ENCODE measurements at places on chromosomes 7 and 10.

- DNase-seq = no peak
These were observed 126.5 kb upstream of the VKORC1L1 start for GRCh38 chr7:65746398-65746669.

DNA sequence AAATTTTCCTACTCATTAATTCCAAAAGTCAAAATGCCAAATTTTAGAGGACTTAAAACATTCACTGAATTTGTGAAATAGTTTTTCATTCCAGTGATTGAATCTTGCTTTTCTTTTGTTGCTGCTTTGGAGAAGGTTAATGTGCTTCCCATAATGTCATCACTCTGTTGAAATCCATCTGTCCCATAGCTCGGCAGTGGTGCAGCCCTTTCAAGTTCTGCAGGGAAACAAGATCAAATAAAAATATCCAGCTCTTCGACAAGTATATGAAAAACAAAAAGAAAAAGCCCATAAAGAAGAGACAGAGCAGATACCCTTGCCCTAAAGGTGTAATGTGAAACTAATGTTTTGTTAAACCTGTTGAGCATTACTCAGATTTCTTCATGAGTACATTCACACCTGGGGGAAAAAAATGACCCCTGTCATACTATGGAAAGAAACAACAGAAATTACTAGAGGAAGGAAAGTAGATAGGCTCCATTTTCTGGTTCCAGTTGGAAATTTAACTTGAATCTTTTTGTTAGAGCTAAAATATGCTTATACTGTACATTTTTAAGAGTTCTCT lies 35.1 kb downstream of the AGR3 start:
- DNase-seq = no peak

- no peak for DNase-seq
These were observed 89.2 kb upstream of the PRSS58 start for GRCh38 chr7:142347091-142347490.

DNA sequence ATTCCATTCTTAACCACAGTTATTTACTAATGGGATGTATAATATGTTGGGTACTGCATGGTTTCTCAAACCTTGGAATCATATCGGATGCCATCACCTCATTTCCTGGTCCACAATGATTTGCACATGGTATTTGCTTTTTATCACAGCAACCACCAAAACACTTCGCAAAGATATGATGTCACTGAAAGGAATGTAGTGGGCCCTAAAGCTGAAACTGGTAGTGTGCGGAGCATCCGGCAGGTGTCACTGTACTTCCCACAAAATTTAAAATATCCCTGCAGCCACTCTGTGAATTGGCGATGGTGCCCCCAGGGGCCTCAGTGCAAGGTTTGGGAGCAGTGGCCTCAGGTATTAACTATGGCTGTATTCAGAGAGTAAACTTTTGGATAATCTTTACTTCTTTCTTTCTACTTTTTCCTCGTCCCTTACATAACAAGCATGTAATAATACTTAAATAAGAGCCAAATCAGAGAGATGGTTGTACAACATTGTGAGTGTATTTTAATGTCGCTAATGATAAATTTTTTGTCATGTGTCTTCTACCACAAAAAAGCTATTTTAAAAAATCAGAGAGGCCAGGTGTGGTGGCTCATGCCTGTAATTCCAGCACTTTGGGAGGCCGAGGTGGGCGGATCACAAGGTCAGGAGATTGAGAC lies 66.2 kb downstream of the FAM241B start:
- DNase-seq = peak; percentile 57

DNA sequence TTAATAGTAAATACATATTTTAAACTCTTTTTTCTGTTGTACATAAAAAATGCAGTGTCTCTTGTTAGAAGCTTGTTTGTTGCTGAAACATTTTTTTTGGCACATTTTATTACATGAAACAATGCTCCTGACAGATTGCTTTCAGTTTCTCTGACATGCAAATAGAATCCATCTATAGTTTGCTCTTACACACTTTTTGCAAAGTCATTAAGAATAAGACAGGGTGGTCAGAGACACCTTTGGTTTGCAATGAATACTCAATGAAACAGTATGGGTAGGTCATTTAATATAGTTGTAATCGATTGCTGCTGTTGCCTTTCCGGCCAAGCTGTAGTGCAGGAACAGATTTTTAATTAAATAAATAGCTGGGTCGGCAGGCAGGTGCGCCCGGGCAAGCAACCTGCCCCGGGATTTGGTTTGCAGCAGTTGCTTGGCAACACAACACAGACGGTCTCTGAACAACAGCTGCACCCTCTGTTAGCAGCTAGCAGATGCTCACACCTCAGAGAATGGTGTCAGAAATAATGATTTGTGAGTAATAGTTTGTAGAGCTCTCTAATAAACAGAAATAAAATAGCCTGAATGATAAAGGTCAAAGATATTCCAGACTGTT lies 115.7 kb upstream of the CACNA2D1 start:
- DNase-seq = peak; percentile 49

DNA sequence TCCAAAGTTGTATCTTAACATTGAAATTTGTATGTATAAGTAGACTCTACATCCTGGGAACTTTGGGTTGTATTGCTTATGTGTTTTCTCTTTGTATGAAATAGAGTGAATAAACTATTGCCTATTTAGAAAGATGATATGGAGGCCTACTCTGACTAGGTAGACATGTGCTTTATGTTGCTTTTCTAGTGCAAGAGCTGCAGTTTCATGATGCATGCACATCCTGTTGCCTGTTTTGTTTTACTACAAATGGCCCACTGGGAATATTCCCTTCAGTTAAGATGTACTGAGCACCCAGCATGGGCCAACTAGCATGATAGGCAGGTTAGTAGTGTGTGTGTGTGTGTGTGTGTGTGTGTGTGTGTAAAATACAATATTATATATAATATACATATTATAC lies 282.1 kb upstream of the LRGUK start:
- no peak for DNase-seq

GRCh38 chr10:21972584-21972983 lies 30.9 kb downstream of the DNAJC1 start:
- no peak for DNase-seq
